Stimulated activated naive CD4-positive, alpha-beta T cell treated with Interleukin-2 at 50 U/mL for 16 hours (primary cell): ENCODE measurements at places on chromosomes 2 and 18.

- peak; percentile 14 for DNase-seq
Observed at GRCh38 chr2:96977631-96978195, 8.7 kb downstream of the FAM178B start.

GRCh38 chr2:96809951-96810782 is 5.9 kb upstream of the CNNM3 start:
- no peak for DNase-seq

DNA sequence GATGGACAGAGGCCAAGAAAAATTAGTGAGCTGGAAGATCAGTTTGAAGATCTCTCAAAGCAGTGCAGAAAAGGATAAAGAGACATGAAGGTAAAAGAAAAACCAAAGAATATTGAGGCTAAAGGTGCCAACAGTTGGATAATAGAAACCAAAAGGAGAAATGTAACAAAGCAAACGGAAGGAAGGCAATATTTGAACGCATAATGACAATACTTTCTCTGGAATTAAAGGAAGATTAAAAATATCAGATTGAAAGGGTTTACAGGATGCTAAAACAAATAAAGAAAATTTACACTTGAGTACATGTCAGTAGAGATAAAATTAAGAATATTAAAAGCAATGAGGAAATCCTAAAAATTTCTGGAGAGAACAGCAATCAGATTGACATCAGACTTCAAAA is 125.9 kb upstream of the SEC11C start:
- no peak for DNase-seq

DNA sequence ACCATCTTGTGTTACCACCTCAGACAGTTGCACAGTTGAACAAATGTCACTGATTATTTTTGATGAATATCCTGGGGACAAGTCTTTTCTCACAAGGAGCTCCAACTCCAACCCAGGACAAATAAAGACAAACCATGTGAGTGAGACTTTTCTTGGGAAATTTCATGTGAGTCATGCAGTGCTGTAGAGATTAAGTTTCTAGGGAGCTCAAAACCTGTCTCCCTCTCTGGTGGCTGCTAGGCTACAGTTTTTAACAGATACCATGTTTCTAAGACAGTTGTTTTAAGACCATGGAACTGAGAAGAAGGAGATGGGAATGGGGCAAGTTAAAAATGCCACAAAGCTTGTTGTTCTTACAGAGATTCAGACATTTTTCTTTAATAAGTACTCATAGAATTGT is 255.5 kb downstream of the RIT2 start:
- DNase-seq = no peak

- DNase-seq = no peak
Observed at GRCh38 chr18:79683626-79684282, 4.2 kb downstream of the CTDP1 start.

DNA sequence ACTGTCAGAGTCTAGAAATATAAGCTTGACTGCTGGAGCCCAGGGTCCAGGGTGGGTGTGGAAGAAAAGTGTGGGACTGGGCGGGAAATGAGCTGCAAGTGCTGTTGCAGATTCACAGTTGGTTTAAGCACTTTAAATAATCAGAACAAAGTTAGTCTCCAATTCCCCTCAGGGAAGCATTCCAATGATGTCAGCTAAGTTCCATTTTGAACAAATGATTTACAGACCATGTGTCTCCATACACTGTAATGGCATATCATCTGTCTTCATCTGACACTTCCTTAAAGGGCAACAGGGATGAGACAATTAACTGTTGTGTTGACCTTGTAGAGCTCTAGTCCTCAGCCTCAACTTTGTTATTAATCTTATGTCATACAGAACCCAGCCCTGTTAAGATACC is 31.5 kb upstream of the REG3A start:
- no peak for DNase-seq

GRCh38 chr2:64730551-64731262 is 77.0 kb upstream of the SERTAD2 start:
- no peak for DNase-seq

- no peak for DNase-seq
Observed at GRCh38 chr2:229910832-229911412, 10.9 kb downstream of the TRIP12 start.

DNA sequence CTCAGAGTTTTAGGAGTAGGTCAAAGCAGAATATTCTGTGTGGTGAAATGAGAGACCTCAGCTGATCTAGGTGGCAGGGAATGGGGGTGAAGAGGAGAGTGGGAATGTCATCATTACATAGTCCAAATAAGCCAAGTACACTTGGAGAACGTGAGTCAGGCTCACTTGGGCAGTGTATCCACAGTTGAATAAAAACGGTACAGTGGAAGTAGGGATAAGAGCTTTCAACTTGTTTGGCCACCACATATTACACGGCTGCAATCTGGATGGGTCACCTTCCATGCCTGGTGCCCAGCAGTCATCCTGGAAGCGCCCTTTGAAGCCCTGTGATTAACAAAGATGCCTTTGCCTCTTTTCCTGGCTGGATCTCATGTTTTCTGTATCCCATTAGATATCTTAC is 28.6 kb downstream of the MIB1 start:
- DNase-seq = no peak

DNA sequence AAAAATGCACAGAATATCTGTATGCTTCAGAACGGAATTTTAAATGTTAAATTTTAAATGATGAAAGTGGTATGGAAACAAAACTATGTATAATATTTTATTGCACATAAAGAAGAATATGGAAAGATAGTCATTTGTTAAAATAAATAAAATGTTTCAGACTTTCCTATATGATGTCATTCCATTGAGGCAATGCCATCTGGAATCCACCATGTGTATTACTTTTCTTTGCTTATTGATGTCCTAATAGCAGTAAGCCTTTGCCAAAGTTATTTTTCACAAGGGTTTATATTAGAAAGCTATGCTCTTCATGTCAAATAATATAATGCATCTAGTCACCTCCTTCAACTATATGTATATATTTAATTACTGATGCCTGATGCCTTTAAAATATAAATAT is 601.6 kb upstream of the PKDCC start:
- no peak for DNase-seq

DNA sequence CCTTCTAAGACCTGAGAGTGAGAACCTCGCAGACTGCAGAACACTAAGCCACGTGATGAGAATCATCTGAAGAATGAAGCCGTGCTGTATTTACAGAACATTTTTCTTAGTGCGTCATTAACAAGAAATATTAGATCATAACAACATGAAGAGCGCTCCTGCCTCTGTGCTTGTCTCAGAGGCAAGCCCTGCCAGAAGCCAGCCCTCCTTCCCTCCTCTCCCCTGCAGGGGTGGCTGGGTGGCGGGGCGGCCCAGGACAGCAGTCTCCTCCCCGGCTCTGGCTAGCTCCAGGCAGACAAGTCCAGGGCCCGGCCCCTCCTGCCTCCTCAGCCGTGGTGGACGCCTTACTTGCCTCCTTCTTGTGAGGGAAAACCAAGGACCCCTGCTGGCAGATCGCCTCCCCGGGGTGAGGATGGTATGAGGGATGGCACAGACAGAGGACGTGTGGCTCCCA is 262.7 kb downstream of the TWIST2 start:
- no peak for DNase-seq

DNA sequence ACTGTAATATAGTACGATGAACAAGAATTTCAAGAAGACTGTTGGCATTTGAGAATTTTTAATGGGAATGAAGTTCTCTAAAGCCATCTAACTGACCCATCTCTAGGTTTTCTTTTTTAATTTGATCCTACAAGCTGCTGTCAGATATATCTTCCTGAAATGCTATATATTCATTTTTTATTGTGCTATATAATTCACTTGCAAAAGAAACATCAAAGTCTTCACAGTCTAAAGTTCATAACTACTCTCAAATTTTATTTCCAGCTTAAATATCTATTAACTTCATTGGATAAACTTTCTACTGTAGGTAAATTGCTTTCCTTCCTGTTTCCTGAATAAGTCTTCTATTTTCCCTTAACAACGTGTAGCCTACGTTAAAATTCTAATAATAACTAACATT is 3.7 kb downstream of the SCYGR2 start:
- DNase-seq = no peak

DNA sequence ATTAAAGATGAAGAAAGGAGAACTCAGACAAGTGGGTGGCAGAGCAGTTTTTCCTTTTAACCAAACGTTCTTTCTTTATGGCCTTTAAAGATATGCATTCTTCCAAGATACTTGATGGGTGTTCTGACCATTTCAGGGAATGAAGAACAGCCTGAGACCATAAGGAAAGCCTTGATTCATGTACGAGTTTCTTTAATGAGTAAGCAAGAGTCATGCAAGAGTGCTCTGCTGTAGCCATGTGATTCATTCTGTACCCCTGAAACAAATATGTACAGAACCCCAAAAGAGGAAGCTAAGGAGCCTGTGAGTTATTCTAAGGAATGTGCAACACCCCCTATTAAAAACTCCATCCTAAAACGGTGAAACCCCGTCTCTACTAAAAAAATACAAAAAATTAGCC is 372.8 kb downstream of the MTX2 start:
- DNase-seq = no peak

DNA sequence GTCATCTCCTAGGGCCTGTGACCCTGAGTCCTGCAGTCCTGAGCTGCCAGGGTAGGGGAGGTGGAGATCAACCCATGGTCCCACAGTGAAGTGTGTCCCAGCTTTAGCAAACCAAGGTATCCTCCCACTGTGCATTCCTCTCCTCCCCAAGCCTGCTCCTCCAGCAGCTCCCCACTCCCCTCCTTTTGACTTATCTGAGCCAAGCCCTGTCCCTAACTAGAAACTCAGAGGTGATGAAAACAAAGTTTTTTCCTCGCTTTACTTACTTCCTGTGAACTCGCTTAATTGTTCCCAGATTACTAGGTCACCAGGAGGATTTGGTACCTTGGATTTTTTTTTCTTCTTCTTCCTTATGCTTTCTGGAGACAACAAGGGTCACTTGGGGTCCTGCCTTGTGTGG is 80.8 kb downstream of the EHD3 start:
- DNase-seq = no peak

DNA sequence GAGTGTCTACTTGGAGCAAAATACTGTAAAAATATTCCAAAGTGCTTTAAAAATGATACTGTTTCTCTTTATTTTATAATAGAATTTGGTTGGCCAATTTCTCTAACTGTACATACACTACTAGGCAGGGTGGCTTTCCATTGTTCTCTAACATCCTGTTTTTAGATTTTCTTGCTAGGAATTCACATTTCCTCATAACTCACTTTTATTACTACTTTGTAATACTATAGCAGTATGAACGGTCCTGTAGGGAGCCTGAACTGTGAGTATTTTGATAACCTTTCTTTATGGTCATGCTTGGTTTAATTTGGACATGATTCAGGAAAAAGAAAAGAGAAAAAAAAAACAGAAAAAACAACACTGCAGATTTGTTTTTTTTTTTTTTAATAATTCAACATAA is 37.8 kb downstream of the GCG start:
- no peak for DNase-seq

- no peak for DNase-seq
Observed at GRCh38 chr2:46779447-46779941, 136.1 kb downstream of the MCFD2 start.

GRCh38 chr2:190819840-190820301 is 60.8 kb upstream of the GLS start:
- DNase-seq = no peak

DNA sequence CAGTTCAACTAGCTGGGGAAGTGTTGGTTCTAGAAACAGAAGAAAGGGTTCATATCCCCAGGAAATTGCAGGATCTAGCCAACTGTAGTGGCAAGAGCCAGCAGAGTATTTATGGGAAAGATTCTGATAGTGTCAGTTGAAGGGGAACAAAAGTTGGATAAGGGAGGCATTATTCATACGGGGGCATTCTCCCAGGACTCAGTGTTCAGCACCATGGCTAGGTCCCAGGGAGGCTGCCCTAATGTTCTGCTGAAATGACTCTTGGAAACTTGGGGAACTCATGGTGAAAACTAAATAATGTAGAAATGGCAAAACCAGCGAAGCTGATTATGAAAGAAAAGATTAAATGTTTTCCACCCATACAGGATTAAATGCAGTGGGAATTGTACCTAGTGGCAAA is 543.7 kb downstream of the TRIB2 start:
- DNase-seq = no peak

- DNase-seq = no peak
Observed at GRCh38 chr2:121041516-121041915, 243.5 kb downstream of the TFCP2L1 start.

DNA sequence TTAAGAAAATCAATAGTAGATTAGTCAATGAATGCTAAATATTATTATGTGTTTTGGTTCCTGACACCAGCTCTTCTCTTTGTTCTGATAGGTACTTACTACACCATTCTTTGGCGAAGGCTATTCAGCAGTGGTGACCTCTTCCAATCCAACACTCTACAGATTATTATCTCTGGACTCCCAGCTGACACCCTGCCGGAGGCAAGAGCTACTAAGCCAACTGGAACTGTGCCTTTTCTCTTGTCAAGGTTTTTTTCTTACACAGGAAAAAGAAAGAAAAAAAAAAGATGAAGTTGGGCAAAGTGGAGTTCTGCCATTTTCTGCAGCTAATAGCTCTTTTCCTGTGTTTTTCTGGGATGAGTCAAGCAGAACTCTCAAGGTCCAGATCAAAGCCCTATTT is 11.7 kb downstream of the CDH7 start:
- no peak for DNase-seq

GRCh38 chr2:173775440-173775839 is 189.7 kb downstream of the SP3 start:
- DNase-seq = no peak

- no peak for DNase-seq
Observed at GRCh38 chr2:32810909-32811495, 135.8 kb upstream of the LTBP1 start.

GRCh38 chr2:54416166-54416813 is 39.8 kb upstream of the SPTBN1 start:
- DNase-seq = no peak

GRCh38 chr2:150133623-150134022 is 353.8 kb downstream of the RND3 start:
- DNase-seq = no peak

- no peak for DNase-seq
Observed at GRCh38 chr2:2902547-2903281, 474.9 kb downstream of the EIPR1 start.

DNA sequence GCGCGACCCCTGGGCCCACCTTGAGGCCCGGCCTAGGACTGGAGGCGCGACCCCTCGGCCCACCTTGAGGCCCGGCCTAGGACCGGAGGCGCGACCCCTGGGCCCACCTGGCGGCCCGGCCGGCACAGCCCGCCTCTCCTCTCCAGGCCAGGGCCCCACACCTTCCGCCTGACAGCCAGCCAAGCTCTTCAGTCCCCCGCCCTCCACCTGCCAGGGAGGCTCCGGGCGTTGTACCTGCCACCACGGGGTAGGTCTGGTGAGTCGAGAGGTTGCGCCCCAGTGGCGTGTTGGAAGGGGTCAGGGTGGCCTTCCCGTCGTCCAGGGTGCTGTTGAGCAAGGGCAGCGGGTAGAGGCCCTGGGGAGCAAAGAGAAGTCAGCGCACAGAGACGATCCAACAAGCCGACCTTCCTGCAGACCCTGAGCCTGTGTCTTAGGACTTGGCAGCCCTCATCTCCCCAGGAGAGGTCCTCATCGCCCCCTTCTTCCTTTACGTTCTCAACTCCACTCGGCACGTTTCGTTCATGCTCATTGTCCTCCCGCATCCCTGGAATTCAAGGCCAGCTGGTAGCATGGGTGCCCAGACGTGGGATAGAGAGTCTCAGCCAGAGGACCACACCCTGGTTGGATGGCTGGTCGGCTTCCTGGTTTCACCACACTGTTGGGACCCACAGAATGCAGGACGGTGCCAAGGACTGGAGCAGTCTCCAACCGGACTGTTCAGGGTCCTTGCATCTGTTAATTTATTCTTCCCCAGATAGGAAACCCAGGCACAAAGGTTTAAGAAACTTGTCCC is 42.2 kb downstream of the PAX8 start:
- no peak for DNase-seq
